Activated CD8-positive, alpha-beta memory T cell treated with anti-CD3 and anti-CD28 coated beads for 4 hours (primary cell): ENCODE measurements at places on chromosomes 7 and 10.

GRCh38 chr7:51369746-51370145 lies 53.1 kb upstream of the COBL start:
- DNase-seq = no peak

DNA sequence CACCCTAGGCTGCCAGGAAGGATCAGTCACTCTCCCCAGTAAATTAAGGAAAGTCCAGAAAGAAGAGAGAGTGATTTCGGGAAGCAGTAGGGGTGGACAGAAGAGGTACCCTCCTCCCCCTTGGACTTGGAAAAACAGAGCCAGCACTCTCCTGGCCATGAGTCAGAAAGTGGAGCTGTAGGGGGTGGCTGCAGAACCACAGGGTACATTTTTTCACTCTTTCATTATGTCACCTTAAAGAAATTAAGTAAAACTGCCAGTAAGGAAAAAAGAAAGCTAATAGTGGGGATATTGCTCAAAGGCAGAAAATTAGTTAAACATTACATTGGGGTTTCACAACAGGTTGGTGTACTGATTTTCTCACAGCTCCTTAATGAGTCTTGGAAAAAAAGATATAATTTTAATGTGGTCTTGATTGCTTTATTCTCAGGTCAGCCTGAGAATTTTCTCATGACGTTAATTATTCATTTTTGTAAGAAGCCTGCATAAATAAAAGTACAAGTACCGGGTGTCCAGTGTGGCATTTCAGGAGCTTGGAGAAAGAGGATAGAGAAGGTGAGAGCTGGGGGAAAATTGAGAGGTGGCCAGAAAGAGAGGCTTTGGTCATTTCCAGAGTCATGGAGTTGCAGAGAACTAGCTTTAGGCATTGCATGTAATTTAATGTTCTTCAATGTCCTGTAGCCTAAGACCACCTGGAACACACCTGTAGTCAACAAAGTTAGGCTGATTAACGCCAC lies 23.2 kb upstream of the AOAH start:
- no peak for DNase-seq

DNA sequence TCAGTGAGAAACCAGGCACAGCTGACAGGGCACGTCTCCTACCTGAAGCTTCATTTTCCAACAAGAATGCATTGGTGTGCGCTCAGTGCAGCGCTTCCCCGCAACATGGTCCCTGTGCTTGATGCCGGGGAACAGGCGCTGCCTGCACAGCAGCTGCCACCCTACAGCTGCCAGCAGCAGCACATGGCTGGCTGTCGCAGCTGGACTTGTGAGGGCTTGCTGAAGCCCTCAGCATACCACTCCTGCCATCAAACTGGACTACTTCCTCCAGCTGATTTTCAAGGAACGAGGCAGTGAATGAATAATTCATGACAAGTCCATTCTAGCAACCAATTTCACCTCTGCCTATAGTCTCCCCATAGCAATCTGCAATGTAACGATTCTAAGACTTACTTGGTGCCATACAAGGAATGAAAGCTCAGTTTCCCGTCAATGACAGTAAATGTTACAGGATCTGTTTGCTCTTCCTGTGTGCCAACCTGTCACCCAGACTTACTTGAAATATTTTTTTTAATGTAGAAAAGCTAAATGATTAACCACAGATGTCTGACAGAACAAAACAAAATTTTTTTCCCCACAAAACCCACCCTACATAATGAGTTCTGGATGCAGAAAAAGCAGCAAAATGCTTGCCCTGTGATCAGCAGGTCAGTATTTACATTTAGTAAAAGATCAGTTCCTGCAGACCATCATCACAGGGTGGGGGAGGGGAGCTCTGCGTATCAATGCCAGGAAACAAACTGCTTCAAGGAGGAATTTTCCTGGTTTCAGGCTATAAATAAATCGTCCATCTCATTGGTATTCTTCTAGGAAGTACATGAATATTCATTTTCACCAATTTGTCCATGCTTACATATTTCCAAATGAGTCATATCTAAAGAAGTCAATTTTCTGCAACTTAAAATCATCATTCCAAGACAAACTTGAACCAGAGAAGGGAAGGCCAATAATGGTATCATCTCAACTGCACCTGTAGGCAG lies 140.6 kb downstream of the ALOX5 start:
- no peak for DNase-seq

DNA sequence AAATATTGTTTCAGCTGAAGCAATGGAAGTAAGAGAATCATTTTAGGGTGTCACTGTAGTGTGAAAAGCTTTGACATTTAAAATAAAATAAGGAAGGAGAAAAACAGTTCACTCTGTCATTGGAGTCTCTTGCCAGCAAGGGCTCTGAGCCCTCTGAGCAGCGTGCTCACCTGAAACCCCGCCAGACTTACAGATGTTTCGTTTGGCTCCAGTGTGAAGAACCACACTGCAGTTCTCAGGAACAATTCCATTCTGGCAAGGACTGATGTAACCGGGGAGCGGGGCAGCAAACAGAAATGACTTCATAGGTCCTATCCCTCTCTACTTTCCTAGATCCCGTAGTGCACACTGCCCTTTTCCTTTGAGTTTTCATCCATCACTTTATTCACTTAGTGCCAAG lies 164.3 kb downstream of the CELF2 start:
- no peak for DNase-seq

GRCh38 chr10:115033898-115034297 lies 59.3 kb upstream of the ATRNL1 start:
- DNase-seq = no peak

DNA sequence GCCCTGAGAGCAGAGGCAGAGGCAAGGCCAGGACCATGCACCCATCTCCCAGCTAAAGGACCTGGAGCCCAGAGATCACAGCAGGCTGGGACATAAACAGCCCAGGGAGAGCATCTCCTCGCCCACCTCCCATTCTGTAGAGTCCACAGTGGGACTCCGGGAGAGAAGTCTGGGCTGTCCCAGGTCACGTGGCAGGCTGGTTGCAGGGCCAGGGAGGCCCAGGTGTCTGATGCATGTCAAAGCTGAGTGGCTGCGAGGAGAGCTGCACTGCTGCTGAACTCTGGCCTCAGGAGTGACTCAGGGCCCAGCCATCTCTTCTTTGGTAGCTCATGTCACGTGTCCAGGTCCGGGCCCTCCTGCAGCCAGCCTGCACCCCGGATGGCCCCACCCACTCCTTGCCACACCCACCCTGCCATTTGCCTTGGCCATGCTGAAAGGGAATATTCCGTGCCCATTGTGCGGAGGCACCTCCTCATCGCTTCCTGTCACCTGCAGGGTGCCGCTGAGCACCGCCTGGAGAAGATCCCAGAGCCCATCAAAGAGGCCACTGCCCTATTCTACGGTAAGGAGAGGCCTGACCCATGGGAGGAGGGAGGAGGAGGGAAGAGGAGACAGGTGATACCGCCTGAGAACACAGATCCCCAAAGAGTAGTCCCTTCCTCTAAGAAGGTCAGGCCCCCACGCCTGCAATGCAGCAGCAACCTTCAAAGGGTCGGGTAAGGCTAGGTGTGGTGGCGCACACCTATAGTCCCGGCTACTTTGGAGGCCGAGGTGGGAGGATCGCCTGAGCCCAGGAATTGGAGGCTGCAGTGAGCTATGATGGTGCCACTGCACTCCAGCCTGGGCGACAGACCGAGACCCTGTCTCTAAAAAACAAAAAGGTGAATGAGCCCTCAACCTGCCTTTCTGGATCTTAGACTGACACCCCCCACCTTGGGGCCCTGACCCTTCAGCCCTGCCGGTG lies 12.6 kb upstream of the SH2B2 start:
- no peak for DNase-seq

DNA sequence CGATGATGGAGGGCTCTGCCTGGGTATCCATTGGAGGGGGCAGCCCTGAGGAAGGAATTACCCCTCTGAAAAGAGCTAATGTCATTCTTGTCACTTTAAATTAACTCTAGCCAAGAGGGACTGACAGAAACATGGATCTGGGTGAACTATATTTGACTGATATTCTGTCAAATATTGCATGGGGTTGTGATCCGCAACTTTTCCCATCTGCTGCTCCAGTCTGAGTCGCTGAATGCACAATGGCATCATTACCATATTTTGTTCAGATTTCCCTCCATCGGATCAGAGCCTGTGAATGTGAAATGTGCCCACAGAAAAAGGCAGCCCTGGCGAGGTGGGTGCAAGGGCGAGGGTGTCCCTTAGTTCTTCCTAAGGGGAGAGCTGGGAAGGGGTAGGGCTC lies 100.5 kb upstream of the TCF7L2 start:
- DNase-seq = no peak

DNA sequence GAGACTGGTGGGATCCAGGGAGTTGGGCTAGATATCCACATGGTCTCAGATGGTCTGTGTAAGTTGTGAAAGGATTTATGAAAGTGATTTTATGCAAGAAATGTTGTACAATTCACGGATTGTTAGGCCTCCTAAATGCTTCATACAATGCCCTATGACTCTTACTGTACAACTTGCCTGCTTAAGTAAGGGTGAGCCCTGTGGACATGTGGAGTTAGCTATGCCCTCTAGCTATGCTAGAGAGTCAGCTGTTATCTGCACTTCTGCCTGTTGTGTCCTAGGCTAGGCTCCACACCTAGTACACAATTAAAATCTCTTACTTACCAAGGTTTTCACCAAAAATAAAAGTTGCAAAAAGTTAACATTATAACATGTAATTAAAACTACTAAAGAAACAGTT lies 1.7 kb upstream of the CFAP43 start:
- DNase-seq = no peak

DNA sequence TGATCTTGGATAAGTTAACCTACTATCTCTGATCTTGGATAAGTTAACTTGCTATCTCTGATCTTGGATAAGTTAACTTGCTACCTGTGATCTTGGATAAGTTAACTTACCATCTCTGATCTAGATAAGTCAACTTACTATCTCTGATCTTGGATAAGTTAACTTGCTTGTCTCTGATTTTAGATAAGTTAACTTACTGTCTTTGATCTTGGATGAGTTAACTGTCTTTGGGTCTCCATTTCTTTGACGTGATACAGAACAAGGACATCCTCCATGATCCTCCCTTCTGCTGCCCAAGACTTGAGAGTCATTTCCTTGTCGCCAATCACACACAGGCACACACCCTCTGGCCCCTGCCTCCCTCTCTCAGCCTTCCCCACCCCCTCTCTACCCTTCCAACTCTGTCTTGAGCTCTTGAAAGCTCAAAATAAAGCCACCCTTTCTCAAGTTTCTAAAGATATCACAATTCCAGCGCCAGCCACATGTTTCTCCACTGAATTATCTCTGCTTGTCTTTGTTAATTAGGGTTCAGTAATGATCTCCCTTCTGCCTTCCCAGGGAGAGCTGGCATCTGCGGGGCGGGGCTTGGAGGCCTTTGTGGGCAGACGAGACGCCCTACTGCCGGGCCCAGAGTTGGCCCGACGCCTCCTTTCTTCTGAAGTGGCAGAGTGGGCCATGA lies 85.1 kb upstream of the GTF2I start:
- DNase-seq = no peak

DNA sequence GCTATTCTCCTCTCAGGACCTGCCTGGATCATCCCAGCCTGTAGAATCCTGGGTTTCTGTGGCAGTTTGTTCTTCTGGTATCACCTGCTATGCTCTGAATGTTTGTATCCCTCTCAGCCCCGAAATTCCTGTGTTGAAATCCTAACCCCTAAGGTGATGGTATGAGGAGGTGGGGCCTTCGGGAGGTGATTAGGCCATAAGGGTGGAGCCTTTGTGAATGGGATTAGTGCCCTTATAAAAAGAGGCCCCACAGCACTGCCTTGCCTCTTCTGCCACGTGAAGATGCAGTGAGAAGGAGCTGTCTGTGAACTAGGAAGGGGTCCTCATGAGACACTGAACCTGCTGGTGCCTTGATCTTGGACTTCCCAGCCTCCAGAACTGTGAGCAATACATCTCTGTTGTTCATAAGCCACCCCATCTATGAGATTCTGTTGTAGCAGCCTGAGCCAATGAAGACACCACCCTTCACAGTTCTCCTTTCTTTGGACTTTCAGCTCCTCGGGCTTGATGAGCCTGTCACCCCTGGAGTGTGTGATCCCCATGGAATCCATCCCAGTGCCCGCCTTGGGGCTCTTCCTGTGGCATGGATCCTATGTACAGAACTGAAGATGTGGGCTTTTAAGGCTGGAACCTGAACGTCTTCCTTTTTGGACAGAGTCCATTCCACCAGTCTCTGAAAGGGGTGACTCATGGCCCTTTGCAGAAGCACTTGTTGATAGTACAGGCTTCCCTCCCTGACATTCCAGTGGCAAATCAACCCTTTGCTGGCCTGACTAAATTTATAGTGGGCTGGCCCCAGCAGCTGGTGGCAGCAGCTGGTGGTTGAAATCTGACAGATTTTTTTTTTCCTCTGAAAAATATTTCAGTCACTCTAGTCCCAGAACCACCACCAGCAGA lies 138.0 kb downstream of the TACC2 start:
- no peak for DNase-seq

DNA sequence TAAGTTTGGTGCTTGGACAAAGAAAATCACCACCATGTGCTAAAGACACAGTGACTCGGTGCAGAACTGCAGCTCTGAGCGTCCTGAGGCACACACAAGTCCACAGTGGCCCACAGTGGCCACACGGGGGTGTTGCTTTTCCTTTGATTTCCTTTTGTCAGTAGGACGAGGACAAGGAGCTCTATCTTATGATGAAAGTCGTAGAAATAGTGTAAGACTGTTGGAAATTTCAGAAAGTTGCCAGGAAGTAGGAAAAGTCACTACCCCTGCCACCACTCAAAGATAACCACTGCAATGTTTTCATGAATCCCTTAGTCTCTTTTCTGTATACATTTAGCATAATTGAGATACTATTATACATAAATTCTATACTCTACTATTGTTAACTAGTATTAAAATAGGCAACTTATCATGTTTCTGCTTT lies 146.0 kb downstream of the TNS3 start:
- no peak for DNase-seq

GRCh38 chr10:93280121-93280698 lies 201.9 kb downstream of the MYOF start:
- no peak for DNase-seq

GRCh38 chr7:128115821-128116723 lies 84.8 kb upstream of the LRRC4 start:
- DNase-seq = no peak

DNA sequence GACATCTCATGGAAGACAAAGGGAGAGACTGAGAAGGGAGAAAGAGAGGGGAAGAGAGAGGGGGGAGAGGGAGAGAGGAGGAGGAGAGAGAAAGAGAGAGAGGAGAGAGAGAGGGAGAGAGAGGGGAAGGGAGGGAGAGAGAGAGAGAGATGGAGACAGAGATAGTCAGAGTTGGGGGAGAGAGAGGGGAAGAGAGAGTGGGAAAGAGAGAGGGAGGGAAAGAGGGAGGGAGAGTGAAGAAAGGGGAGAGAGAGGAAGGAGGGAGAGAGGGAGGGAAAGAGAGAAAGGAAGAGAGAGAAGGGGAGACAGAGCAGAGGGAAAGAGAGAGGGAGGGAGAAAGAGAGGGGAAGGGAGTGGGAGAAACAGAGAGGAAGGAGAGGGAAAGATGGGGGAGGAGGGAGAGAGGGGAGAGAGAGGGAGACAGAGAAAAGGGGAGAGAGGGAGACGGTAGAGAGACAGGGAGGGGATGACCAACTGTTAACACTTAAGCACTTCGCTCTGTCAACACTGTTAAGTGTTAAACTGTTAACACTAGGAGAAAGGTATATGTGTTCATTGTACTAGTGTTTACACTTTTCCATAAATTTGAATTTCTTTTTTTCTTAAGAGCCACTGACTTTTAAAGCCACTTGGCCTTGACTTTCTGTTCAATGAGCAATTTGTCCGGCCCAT lies 21.8 kb upstream of the SDK1 start:
- no peak for DNase-seq
